MV-4-11 (cell line): ENCODE measurements at places on chromosomes 5 and 9.

DNA sequence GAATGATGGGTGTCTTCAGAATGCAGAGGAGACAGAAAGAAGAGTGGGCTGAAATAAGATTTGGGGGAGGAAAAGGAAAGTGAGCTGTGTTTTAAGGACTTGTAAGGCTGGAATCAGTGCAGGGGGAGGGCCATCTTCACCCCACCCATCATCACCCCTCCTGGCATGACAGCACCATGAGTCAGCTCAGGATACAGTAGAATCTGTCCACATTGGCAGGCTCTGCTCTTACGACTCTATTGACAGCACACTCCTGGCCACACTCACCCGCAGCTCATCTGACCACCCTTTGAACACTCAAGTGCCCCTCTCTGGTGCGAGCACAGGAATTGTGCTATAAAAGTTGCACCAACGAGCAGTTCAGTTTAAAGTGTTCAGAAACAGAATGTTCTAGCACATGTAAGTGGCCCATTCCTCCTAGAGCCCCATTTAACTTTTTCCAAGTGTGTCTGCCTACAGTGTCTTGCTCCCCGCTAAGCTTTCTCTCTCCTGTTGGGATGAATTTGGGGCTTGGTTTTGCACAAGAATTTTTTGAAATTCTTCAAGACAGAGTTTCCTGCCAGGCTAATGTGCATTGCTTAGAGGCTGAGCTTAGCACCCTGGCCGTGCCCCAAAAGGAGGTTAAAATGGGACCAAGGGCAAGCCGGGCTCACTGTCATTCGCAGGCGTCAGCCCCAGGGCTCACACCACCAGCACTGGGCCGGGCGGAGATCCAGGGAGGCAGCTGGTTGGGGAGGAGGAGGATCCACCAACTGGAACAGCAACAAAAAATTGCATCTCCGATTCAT lies 12.0 kb downstream of the ADRA1B start:
- DNase-seq: no peak

DNA sequence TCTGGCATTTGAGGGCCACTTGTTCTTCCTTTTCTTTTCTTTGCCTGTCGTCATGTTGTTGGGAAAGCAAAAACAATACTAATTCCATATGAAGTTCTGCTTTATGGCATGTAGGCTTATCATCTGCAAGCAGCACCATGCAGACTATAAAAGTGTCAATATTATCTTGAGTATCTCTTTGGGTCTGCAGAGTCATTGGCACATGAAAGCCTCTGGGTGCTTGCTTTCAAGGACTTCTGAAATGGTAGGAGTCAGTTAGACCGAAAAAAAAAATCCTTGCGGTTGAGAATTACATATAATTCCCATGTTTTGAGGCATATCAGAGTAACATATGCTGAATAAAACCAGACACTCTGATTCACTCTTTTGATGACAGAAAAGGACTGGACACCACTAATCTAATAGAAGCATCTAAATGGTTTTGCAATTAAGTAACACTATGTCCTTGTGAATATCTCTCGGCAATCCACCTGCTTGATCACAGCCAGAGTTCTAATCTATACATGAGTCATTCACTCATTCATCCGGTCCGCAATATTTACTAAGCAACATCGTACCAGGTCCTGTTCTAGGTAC lies 44.4 kb downstream of the GNAQ start:
- no peak for DNase-seq

- DNase-seq: no peak
Observed at GRCh38 chr5:179416114-179416822, 71.0 kb upstream of the ADAMTS2 start.

DNA sequence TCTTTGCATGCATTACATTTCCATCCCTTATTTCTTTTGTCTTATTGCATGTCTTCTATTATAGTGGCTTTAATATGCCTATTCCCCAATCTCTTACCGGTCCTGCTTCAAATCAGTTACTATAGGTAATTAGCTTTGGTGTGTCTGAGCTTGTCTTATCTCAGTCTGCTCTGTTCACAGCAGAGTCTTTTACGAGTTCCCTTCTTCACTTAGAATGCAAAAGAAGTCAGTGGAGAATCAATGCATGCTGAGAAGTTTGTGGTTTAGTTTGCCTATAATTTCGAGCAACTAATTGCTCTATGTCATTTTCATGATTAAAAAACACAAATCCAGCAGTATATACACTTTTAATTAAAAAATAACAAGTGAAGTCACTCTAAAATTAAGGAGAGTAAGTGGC lies 545.0 kb downstream of the SLCO4C1 start:
- DNase-seq: no peak

DNA sequence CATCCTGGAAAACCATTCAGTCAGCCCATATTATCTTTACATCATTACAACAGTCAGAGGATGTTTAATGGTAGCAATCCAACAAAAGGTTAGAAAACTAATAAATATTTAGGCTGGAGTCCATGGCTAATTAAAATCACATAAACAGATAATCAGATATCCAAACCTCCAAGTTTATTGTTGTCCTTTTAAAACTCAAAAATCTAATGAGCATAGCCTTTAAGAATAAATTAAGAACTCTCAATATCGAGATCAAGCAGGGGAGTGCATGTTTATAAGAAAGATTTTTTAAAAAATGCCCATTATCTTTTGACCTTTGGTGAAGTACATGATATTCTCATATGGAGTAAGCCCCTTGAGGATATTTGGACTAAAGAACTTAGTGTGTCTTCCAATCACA lies 842.9 kb upstream of the SEMA6A start:
- no peak for DNase-seq

GRCh38 chr5:25295067-25295466 lies 650.3 kb upstream of the CDH10 start:
- no peak for DNase-seq

DNA sequence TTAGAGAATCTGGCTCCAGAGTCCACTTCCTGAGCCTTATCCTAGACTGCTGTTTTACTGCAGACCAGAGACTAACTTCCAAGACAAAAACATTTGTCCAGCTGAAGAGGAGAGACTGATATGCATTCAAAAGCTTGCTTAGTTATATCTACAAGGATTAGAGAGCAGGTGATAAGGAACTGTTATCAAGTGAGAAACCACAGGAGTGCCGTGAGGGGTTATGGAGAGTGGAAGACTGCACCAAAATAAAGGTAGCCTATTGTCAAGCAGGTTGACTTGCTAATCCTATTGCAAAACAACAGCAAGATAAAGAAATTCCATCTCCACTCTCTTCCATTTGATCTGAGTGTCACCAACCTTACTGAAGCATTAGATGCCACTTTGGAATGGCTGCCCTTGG lies 139.1 kb downstream of the SCAMP1 start:
- no peak for DNase-seq

DNA sequence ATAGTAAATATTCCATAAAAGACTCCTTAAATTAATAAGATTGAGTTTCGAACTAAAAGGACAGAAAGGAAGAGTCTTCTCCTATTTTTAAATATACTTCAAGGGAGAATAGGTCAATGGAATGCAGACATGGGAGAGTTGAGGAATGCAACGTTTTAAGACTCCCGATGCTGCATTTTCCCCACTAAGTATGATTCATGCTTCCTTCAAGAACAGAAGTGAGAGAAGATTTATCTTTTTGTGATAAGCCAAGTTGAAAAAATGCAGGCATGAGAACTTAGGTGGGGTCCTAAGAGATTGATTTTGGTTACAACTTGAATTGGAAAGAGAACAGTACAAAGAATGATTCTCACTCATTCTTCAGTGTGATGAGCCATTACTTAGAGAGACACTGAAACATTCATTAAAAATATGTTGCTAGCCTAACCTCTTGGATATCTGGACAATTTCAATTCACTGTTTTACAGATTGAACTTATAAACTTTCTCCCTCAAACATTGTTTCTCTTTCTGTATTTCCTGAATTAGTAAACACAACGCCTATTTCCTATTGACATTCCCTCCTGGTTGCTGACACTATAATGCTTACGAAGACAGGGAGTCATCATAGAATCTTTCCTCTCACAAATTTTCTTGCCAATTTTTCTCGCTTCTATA lies 1666.1 kb upstream of the WWC1 start:
- no peak for DNase-seq

DNA sequence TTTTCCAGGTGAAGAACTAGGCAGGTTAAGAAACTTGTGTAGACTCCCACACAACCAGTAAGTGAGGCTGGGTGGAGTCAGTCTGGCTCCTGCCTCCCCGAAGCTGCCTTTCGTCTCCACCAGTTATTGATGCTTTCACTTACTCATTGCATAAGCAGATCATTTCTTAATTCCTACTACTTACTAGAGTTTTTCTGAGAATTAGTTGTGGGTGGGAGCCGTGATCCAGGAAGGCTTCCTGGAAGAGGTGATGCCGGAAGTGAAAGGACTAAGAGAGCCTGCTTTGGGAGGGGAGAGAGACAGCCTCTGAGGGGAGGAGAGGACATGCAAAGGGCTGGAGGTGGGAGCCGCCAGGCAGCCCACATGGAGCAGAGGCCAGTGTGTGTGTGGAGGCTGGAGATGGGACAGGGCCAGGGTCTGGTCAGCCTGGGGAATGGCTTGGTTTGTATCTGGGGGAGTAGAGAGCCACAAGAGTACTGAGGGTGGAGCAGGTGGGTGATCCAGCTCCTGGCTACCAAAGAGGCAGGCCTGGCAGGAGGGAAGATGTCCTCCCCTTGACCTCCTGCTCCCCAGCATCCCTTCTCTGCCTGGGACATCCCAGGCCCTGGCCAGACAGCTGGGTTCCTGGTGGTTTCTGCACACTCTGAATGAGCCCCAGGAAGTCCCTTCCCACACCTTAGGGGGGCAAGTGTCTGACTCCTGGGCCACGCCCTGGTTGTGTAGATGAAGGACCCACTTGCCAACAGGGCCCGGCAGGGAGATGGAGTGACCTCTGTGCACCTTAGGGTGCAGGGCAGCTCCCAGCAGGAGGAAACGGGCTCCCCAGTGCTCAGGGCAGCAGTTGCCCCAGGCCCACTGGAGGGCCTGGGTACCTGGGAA lies 12.2 kb upstream of the CARD19 start:
- peak; percentile 57 for DNase-seq

DNA sequence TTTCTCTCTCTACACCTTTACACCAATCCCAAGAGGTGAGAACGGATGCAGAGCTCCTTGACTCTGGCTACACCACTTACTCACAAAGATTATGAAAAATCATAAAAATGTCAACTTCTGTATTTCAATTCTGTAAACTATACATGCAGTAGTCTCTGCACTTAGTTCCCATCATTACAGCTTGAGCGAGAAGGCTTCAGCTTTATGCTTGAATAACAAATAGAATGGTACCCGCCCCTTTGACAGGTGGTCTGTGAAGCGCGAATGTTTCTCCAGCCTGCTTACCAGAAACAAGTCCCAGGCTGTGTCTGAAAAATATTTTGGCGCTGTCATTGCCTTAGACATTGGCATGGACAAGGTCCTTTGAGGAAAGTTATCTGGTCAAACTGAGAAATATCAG lies 562.4 kb upstream of the CLINT1 start:
- DNase-seq: no peak

GRCh38 chr9:73038613-73039012 lies 85.8 kb upstream of the ALDH1A1 start:
- no peak for DNase-seq

- no peak for DNase-seq
Observed at GRCh38 chr5:95962475-95962773, 773 bp upstream of the ELL2 start.

DNA sequence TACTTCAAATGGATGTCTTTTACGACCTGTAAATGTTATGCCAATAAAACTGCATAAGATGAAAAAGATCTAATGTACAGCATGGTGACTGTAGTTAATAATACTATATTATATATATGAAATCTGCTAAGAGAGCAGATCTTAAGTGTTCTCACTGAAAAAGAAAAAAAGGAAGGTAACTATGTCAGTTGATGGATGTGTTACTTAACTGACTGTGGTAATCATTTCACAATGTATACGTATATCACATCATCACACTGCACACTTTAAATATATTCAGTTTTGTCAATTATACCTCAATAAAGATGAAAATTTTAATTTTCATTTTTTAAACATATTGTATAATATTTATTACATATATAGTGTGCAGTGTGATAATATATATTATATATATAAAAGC lies 31.9 kb downstream of the THBS4 start:
- DNase-seq: peak; percentile 69

DNA sequence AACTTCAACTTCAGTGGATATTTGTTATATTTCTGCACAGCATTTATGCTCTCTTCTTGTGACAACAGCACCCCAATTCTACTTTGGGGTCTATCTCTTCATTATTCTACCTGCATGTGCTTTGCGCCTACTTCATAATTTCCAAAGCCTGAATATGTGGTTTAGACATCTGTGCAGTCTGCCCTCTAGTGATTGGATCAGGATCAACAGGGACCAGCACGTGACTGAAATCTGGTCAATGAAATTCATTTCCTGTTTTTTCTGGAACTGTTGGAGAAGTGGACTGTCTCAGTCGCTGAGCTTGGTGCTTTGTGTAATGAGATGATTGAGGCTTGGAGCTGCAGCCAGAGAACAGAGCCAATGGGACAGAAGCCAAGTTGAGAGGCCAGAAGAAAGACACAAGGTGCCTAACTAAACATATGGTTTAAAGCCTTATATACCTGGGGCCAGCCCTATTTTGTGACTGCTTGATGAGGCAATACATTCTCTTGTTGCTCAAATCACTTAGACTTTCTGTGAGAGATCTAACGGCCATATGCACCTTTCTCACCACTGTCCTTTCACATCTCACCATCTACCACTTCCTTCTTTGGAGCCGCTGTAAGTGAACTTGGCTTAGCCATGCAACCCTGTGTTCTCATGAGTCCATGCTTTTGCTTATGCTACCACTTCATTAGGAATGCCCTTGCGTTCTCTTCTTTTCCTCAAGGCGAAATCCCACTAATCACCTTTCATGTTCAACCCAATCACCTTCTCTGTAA lies 68.8 kb upstream of the PPP2R2B start:
- peak; percentile 63 for DNase-seq

DNA sequence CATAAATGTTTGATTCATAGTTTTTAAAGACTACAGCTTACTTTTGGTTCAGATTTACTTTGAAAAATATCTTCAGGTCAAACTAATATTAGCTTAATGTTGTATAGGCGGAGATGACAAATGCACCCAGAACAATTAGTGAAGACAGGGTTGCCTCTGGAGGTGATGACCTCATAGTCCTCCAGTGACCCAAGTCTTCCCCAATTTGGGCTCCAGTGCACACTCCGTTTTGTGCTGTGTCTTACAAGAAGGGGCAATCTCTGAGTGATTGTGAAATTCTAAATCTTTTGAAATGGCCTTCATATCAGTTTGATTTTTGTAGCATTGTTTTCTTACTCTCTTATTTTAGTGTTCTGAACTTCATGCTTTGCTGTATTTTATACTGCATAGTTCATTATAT lies 57.6 kb downstream of the DENND4C start:
- no peak for DNase-seq
